ENCODE measurements at places on chromosomes 12 and 14.
A peak's percentile ranks its signal among the peaks of the same experiment; 100 is the strongest.

GRCh38 chr12:51533799-51534198 lies 57.2 kb upstream of the SCN8A start:
- no peak for DNase-seq

- DNase-seq, result no peak
Measured at GRCh38 chr12:105955976-105956375, 182.8 kb downstream of the NUAK1 start.

DNA sequence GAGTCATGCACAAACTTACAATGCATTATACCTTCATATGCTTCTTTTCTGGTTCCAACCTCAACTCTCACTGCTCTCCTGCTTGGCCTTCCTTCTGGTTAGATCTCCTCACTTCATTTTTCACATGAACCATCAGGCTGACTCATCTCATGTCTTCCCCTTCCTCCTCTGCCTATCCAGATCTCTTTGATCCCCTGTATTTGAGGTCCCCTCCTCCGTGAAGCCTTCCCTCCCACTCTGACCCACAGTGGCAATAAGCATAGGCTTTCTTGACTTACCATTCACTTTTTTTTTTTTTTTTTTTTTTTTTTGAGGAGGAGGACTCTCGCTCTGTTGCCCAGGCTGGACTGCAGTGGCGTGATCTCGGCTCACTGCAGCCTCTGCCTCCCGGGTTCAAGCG lies 14.7 kb upstream of the ASIC1 start:
- no peak for DNase-seq

DNA sequence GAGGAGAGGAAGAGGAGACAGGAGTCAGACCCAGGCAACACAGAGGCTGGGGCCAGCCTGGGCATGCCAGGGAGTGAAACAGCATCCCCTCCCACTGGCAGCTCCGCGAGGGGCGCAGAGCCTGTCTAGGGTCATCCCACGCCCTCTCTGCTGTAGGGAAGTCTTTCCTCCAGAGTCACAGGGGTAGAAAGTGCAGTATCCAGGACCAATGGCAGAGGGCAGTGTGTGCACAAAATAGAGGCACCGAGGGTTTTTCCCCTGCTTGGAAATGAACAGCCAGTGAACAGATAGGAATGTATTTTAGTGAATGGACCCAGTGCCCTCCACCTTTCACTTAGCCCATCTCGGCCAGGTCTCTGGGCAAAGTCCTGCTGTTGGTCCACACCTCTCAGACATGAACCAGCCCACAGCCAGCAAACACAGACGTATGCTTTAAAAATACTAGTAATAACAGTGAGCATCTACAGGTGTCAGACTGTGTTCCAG lies 9.4 kb upstream of the KRT74 start:
- peak; percentile 61 for DNase-seq

DNA sequence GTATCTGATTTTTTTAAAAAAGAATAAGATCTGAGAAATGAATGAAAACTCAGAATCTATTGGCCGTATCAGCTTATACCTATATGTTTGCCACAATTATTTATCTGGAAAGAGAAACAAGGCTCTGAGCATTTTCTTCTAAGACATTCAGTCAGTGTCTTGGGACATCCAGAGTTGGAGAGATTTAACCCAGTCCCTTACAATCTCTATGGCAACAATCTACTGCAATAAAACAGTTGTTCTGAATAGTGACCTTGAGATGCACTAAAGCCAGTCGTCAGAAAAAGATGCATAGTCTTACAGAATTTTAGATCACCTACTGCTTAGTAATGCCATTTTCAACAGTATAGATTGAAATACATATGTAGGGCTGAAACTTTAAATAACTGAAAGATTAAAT lies 52.0 kb upstream of the SOCS2 start:
- no peak for DNase-seq
